NCI-H2029 (cell line): ENCODE measurements at places on chromosomes 1 and 21.
A peak's percentile ranks its signal among the peaks of the same experiment; 100 is the strongest.

GRCh38 chr1:45864167-45865106 lies 61.0 kb downstream of the MAST2 start:
- no peak for DNase-seq

GRCh38 chr21:44006656-44007055 lies 5.5 kb upstream of the TRAPPC10 start:
- no peak for DNase-seq

DNA sequence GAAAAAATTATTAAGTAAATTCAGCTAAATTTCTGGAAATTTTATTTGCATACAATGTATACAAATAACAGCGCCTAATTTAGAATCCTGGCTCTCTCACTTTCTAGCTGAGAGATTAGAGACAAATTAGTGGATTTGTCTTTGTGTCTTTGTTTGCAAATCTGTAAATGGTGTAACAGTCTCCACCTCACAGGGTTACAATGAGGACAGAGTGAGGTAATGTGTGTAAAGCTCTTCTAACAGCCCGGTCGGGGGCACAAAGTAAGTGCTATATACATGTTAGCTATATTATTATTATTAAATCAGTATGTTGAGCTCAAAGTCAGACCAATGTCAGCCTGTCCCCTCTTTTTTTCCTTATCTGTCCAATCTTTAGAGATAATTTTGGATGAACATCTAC lies 5.0 kb upstream of the ADAMTSL4 start:
- peak; percentile 48 for DNase-seq

GRCh38 chr1:208357644-208358507 lies 113.7 kb upstream of the PLXNA2 start:
- DNase-seq = no peak

DNA sequence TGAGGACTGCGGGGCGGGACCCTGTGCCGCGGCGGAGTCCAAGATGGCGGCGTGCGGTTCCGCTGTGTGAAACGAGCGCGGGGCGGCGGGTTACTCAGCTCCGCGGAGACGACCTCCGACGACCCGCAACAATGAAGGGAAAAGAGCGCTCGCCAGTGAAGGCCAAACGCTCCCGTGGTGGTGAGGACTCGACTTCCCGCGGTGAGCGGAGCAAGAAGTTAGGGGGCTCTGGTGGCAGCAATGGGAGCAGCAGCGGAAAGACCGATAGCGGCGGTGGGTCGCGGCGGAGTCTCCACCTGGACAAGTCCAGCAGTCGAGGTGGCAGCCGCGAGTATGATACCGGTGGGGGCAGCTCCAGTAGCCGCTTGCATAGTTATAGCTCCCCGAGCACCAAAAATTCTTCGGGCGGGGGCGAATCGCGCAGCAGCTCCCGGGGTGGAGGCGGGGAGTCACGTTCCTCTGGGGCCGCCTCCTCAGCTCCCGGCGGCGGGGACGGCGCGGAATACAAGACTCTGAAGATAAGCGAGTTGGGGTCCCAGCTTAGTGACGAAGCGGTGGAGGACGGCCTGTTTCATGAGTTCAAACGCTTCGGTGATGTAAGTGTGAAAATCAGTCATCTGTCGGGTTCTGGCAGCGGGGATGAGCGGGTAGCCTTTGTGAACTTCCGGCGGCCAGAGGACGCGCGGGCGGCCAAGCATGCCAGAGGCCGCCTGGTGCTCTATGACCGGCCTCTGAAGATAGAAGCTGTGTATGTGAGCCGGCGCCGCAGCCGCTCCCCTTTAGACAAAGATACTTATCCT lies 430 bp downstream of the RBM15 start:
- DNase-seq = no peak

DNA sequence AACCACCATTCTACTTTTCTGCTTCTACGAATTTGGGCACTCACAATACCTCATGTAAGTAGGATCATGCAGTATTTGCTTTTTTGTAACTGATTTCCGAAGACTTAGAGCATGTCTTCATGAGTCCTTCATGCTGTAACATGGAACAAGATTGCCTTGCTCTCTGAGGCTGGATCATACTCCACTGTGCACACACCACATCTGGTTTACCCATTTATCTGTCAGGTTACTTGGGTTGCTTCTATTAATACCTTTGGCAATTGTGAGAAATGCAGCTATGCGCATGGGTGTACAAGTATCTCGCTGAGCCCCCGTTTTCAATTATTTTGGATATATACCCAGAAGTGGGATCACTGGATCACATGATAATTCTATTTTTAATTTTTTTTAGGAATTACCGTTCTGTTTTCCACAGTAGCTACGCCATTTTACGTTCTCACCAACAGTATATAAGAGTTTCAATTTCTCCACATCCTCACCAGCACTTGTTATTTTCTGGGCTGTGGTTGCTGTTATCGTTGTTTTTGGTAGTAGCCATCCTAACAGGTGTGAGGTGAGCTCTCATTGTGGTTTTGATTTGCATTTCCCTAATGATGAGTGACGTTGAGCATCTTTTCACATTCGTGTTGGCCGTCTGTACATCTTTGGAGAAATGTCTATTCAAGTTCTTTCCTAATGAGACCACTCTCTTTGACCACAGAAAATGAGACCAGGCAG lies 10.7 kb upstream of the SLC2A5 start:
- DNase-seq = no peak

DNA sequence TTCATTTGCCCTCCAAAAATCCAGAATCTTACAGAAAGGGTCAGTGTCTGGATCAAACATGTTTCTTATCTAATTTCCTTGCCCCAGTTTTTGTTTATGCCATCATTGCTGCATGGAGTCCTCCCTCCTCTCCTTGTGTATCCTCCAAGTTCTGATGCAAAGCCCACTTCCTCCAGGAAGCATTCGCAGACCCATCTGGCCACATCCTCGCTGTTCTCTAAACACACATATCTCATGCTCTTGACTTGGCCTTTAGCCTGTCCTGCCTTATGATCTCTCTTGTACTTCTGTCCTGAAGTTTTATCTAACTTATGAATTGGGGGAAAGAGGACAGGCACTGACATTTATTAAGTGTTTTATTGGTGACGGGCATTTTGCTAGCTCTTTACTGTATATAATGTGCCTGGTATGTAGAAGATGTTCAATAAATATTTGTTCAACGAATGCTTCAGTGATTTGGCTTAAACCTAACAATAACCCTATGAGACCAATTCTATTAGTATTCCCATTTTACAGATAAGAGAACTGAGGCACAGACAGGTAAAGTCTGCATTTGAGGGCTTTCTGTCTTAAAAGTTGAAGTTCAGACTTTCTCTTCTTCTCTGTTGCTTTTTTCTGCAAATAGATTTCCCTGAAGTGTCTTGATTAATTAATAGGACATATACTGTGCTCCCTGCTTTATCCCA lies 19.2 kb upstream of the ID3 start:
- DNase-seq = no peak

GRCh38 chr1:180555411-180555810 lies 3.4 kb upstream of the OVAAL start:
- DNase-seq = no peak

DNA sequence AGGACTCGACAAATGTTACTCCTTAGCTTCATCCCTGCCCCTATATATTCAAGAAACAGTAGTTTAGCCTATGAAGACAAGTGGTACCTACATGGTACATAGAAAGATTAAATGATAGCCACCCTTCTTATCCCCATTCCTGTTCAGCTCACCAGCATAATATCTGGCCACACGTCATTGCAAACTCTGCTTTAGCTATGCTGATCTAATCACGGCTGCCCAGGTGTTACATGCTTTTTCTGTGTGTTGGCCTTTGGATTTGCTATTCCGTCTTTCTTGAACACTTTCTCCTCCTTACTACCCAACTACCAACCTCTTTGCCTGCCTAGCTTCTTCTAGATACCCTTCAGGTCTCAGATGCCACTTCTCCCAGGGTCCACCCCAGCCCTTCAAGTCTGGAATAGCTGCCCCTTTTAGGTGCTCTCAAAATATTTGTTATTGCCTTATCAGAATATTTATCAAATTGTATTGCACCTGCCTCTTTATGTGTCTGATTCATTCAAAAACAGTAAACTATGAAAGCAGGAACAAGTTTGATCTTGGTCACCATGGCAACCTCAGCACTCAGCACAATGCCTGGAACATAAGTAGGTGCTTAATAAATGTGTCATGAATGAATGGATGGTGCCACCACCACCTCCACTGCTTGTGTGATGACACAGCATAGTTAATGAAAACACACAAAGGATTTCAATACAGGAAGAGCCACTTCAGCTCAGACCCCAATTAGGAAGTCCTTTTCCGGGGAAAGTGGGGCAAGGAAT lies 11.4 kb upstream of the DNASE2B start:
- no peak for DNase-seq
